Activated T-helper 2 cell treated with anti-CD3 and anti-CD28 coated beads, Interferon-gamma antibody, Interleukin-2, Interleukin-4, amounts not matched to agents 10 μg/mL and 5 μg/mL and 100 μg/mL, durations not matched to agents 14 hours and 24 hours and 36 hours (primary cell): ENCODE measurements at places on chromosomes 4 and X. TPM values are rescaled to one million over a fixed set of nuclear protein-coding genes. Genes with fewer than 3 reads are reported as not detected.
A peak's percentile ranks its signal among the peaks of the same experiment; 100 is the strongest.

DNA sequence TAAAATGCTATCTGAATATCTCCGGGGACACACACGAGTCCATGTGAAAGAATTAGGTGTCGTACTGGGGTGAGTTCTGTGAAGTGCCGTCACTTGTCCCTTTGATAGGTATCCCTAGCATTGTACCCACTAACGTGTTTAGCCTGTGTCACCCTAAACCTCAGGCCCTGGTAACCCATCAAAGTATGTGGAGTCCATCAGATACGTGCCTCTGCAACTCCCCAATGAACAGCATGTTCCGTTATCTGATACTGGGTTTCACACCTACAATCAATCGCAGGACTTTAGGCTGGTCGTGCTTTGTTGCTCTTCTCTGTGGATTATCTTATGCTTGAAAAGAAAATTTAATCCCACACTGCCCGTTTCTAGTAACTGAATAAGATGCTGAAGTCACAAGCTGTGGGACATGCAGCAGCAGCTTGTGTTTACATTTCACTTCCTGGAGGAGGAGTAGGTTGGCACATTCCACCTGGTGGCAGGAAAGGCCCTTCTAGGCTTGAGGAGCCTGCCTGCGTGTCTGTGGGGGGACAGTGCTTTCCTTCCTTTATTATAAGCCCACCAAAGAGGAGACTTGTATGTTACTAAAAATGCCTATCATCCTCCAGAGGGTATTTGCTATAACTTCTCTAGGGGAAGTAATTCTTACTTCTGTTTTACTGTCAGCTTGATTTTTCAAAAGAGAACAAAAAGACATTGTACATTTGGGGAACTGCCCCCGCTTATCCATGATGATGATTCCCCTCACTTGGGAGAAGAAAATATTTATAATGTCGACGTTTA is 127.2 kb downstream of the FNIP2 start:
- no peak for DNase-seq

- no peak for DNase-seq
Observed at GRCh38 chr4:24382381-24382780, 202.0 kb downstream of the DHX15 start.

Gene VSIG1
- total RNA-seq, result 0.34 TPM in 1 of 2 replicates, not detected in the other

- no peak for DNase-seq
Observed at GRCh38 chrX:49059681-49060085, 884 bp downstream of the CCDC120 start.

Gene FGFR3
- 0.67 and 0.80 TPM in 2 replicates for total RNA-seq

Gene FGF13
- total RNA-seq, result not detected in 2 replicates

- peak; percentile 8 for DNase-seq
Observed at GRCh38 chrX:70592091-70592490, 147.5 kb downstream of the DLG3 start.

GRCh38 chrX:44873415-44874276 is 658 bp downstream of the KDM6A start:
- peak; percentile 24 for DNase-seq

- no peak for DNase-seq
Observed at GRCh38 chr4:48193921-48194468, 59.9 kb upstream of the TXK start.

Gene ADH1A
- not detected in 2 replicates for total RNA-seq

Gene NXF2B
- not detected in 2 replicates for total RNA-seq

Gene ITIH6
- not detected in 2 replicates for total RNA-seq

GRCh38 chr4:121370729-121371325 is 10.0 kb downstream of the QRFPR start:
- DNase-seq, result no peak

GRCh38 chr4:152803541-152803940 is 23.8 kb downstream of the ARFIP1 start:
- no peak for DNase-seq

DNA sequence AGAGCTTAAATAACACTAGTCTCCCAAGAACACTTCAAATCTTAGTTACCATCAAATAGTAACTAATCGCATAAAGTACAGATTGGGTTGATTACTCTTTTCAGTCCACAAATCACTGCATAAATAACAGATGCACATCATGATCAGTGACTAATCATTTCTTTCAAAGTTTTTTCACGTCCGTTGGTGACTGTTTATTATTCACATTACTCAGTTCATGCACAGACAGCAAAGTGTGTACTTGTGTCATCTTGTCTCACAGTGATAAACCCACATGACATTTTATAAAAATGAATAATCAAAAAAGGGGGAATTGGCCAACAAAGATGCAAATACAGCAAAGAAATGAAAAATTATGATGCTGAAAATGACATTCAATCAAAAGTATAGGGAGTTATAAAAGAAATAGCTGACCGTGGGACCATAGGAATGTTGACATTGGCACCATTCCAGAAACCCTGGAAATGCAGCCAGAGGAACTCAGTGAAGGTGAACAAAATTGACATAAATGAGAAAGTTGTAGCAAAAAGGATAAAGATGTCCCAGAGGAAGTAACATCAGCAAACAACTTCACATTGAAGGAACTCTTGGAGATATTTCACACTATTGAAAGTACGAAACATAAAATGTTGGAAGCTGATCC is 161.5 kb downstream of the SOX3 start:
- DNase-seq, result no peak

DNA sequence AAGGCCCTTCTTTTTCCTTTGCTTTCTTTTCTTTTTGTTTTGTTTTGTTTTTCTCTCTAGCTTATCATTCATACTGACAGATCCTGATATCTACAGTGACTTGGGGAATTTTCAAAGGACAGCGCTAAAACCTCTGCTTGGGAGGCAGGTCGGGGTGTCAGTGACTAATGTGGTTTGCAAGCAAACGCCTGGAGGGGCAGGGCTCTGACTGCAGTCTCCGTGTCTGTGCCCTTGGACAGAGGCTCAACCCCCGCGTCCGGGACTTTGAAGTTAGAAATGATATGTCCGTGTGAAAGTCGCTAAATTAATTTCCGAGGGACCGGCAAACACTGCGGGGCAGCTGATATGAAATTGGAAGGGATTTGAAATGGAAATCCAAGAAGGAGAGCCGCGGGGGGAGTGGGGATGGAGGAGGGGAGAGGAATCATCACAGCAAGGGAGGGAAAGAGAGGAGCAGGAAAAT is 312.4 kb downstream of the DHRSX start:
- DNase-seq, result no peak

Gene CLNK
- 0.89 and 1.3 TPM in 2 replicates for total RNA-seq

DNA sequence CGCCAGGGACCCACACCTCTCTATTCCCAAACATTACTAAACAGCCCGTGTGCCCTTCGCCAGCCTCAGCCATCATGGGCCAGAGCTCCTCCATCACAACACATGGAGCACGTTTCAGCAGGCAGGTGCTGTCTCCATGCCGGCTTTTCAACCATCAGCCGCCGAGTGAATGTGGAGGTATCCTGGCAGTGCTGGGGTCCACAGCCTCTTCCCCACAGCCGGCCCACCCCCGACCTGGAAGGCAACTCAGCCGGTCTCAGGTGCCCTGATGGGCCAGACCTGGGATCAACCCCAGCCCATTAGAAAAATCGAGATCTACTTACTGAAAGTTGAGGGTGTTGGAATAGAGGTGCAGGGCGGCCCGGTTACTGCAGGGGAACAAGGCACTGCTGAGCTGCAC is 3.1 kb downstream of the NAA10 start:
- no peak for DNase-seq

Gene ATOH1
- total RNA-seq, result not detected in 2 replicates

- no peak for DNase-seq
Observed at GRCh38 chrX:110915570-110915969, 120.0 kb upstream of the CHRDL1 start.

GRCh38 chr4:67342291-67342690 is 203.0 kb downstream of the CENPC start:
- DNase-seq, result no peak

Gene ETDA
- not detected in 2 replicates for total RNA-seq

DNA sequence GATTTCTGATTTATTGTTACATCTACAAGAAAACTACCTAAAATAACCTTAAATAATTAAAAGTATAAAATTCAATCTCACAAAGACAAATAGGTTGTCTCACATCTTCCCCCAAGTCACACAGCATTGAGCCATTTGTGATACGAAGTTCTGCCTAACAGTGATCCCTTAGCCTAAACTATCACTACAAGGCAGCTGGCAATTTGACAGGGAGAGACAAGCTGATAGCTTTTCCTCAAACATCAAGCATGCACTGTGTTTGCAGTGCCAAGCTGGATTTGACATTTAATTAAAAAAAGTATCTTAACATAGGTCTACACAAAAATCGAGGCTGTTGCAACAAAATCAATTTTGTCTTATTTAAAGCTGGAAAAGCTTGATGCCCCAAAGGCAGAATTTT is 464.7 kb upstream of the TRAM1L1 start:
- DNase-seq, result no peak

GRCh38 chr4:7998447-7998846 is 58.8 kb upstream of the AFAP1 start:
- DNase-seq, result no peak

GRCh38 chrX:123924186-123924585 is 37.3 kb upstream of the STAG2 start:
- DNase-seq, result no peak

DNA sequence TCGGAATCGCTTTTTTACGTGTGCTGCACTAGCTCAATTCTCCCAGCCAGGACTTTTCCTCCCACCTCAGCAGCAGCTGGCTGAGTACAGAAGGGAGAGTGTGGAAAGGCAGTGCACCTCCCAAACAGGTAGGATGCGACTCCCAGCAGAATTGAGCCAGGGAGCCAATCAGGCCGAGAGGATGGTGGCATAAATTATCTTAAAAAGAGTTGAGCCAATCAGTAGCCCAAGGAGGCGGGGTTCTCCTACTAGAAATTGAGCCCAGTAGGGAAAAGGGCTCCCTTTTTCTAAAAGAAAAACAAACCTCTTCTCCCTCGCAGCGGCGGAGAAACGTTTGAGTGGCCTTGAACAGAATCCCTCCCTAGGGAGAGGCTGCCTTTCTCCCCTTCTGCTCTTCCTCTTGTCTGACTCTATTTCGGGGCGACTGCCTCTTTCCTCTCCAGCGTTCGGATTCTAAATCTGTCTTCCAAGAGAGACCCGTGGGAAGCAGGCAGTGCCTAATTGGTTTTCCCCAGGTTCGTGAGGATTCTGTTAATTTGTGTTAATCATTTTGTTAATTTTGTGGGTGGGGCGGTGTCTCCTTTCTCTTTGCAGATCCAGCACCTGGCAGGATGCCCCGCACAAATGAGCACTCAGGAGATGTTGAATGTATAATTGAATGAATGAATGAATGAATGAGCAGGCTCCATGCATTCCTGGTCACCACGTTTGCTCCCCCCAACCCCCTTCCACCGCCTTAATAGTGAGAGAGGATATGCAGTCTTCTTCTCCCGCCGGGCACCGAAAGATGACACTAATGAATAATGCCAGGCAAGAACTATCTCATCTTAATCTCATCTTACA is at the start of gene GABRG1:
Gene GABRG1 (minus strand): TSS at position 142 of the 843 bp plus-strand sequence. CDS start 141 bp downstream, at position 1.
- DNase-seq, result no peak

Gene NDST3
- total RNA-seq, result 0.07 TPM in 1 of 2 replicates, not detected in the other

DNA sequence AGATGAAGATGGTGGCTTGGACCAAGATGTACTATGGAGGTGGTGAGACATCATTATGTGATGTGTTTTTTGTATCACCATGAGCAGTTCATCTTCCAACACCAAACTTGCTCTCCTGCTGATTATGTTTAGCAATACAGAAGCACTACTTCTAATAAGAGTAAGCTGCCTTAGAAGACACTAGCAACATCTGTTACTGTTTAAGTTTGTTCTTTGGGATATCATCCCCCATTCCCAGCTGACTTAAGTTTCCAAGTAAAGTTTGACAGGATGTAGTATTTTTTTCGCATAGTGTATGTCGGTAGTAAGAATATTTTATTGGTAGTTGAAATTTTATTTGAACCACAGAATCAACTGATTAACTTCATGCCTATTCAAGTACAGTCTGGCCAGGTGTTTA is 123.5 kb upstream of the BMPR1B start:
- DNase-seq, result no peak

DNA sequence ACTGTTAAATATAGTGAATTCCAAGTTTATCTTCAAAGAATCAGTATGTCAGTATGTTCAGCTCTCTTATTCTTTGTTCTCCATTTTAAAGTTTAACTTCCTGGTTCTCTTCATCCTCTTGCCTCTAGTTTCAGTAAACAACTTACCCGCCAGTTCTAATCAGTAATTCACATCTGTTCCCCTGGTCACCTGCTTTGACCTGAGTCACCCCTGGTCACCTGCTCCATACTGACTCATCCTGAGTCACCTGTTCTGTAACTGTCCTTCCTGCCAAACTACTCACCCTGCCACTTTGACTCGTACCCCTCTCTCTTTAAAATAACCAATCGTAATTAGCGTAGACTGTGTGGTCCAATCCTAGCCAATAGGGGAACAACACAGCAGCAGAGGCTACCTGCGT is 992.7 kb upstream of the HS3ST1 start:
- no peak for DNase-seq

Gene LINC00632
- 3.1 and 3.3 TPM in 2 replicates for total RNA-seq

Gene GAGE2A
- total RNA-seq, result not detected in 2 replicates

DNA sequence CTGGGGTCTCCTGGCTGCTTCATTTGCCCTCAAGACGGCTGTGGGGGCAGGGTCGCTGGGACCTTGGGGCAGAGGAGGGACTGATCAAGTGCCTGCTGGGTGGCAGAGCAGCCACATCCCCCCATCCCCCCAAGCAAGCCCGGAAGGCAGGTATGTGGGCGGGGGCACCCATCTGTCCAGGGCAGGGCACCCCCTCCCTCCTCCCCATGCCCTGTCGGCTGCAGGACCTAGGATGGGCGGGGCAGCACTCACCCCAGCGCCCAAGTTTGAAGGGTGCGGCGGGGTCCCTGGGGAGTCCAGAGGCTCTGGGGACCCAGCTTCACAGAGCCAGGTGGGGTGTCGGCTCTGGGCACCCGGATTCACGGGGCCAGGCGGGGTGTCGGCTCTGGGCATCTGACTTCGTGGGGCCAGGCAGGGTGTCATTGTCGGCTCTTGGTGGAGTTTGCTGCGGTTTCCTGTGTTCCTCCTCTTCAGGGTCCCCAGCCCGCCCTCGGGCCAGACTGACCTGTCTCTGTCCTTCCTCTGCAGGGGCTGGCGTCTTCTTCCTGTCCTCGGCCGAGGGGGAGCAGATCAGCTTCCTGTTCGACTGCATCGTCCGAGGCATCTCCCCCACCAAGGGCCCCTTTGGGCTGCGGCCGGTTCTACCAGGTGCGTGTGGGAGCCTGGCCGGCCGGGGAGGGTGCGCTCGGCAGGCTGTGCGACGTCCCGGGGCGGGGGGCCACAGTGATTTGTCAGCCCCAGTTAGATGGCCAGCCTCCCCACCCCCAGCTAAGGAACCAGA is 22.1 kb downstream of the DOK7 start:
- no peak for DNase-seq

DNA sequence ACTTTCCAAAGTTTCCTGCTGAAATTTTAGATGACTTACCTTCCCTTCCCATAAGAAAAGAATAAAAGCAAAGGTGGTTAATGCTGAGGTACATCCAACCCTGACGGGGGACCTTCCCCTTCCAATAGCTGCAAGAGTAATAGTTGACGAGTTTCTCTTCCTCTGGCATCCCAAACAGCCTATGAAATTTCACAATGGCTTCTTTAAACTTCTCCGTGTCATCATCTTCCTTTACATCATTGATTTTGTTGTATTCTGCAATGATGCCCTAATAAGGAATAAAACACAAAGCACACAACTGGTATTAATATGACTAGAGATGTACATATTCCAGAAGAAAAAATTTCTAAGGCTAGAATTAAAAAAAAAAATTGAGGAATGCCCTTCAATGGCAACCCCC is 76.6 kb downstream of the TBC1D9 start:
- DNase-seq, result no peak
